H4 (cell line): ENCODE measurements at places on chromosomes 7 and 10.

GRCh38 chr7:8434290-8435002 lies 1.0 kb downstream of the NXPH1 start:
- peak; percentile 49 for DNase-seq

GRCh38 chr7:116572036-116572435 lies 47.2 kb downstream of the CAV1 start:
- DNase-seq: no peak

GRCh38 chr7:86928308-86928707 lies 131.1 kb downstream of the ELAPOR2 start:
- DNase-seq: no peak

- no peak for DNase-seq
Measured at GRCh38 chr7:154899862-154900261, 103.1 kb downstream of the PAXIP1 start.

GRCh38 chr10:3825862-3826351 lies 40.9 kb upstream of the KLF6 start:
- peak; percentile 32 for DNase-seq

DNA sequence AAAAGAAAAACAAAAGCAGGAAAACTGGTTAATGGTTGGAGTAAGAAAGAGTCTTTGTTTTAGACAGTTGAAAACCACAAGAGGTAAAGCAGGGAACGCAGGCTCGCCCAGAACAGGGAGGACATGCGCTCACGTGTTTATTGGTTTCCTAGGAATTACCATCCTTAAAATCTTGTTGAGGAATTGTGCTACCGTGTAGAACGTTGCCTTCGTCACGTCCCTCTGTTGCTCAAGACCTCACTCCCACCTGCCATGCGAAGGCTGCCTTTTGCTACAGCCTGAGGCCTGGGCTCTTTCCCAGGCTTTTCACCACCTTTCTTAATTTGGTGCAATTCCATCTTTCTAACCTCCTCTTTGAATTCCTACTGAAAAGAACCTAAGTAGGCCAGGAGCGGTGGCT lies 61.6 kb upstream of the CAMK1D start:
- DNase-seq: no peak

- no peak for DNase-seq
Measured at GRCh38 chr10:132811891-132812481, 26.0 kb upstream of the NKX6-2 start.
